ENCODE measurements at places on chromosomes 7 and 10.

DNA sequence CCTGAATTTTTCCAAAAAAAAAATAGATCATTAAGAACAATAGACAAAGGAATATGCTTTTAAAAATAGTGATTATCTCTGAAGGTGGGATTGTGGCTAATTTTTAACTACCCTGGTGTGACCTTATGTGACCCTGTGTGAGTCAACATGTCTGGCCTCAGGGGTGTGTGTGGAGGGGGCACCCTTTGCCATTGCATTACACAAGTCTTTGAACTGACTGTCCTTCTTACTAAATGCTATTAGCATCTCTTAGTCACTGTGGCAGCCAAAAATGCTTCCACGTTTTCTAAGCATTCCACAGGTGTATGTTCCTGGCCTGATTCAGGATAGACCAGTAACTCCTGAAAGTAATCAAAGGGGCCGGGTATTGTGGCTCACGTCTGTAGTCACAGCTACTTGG is 175.4 kb downstream of the MGMT start:
- DNase-seq, result no peak

DNA sequence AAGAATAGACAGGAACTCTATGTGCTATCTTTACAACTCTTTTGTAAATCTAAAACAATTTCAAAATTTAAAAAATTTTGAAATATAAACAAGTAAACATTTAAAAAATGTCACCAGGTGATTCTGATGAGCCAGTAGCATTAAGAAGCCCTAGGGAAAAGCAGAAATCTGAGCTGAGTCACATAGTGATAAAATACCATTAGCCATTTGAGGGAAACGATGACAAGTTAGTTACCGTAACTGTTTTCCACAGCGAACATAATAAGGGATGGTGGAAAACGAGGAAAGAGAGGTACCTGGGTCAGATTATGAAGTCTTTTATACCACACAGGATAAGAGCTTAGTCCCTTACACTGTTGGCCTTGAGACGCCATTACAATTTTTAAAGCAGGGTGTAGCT is 55.5 kb downstream of the PRR15 start:
- DNase-seq, result no peak

DNA sequence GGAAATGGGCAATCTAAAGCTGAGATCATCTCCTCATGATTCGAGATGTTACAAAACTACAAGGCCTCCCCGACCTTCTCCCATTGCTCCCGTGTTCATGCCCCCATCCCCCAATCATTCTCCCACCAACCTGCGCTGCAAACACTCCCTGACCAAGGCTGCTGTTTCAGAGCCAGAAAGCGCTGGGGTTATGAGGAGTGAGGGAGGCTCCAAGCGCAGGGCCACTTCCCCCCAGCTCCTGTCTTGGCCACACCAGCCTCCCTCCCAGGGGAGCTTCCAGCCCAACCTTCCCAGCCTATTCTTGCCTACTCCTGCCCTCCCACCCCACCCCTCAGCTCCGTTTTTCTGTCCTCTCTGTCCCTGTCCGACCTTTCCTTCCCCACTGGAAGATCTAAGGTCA is 14.7 kb upstream of the NODAL start:
- no peak for DNase-seq

- DNase-seq, result no peak
These were observed 36.5 kb upstream of the ECHDC3 start for GRCh38 chr10:11705722-11706121.

GRCh38 chr10:91589015-91589657 is 43.7 kb downstream of the PPP1R3C start:
- DNase-seq, result peak; percentile 57

- DNase-seq, result no peak
These were observed 103.1 kb downstream of the GSAP start for GRCh38 chr7:77313085-77313484.

GRCh38 chr10:14017467-14017866 is 313.3 kb downstream of the FRMD4A start:
- no peak for DNase-seq

GRCh38 chr7:29345590-29345989 is 151.0 kb downstream of the CHN2 start:
- DNase-seq, result no peak

GRCh38 chr10:62352356-62352970 is 21.7 kb upstream of the ZNF365 start:
- no peak for DNase-seq

DNA sequence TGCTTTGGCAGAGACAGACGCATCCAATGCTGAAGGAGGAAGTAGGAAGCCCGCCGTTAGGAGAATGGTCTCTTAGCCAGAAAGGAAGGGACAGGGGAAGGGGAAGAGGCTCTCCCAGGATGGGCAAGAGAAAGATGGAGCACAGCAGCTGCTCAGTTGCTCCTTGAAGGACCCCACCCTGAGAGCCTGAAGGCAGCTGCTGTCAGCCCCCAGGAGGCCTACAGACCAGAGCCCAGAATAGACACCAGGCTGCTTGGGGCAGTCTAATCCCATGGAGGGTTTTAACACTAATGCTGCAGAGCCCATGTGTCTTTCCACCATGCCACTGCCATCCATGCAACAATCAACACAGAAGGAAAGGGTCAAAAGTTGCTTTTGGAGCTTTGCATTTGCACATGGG is 3.5 kb upstream of the C7orf33 start:
- DNase-seq, result no peak

DNA sequence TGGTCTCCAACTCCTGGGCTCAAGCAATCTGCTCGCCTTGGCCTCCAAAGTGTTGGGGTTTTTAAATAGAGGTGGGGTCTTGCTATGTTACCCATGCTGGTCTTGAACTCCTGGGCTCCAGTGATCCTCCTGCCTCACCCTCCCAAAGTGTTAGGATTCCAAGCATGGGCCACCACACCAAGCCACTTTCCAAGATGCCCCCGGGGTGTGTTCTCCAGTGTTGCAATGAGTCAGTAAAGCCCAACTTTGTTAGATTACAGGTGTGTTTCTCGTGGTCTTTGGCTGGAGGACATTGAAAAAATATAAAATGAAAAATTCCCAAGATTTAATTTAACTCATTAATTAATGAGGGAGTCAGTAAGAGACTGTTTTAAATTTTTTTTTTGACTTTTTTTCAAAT is 29.2 kb downstream of the TACR2 start:
- DNase-seq, result no peak

- no peak for DNase-seq
These were observed 11.9 kb downstream of the RGR start for GRCh38 chr10:84256510-84257342.

GRCh38 chr10:78973901-78974616 is 94.7 kb upstream of the ZMIZ1 start:
- DNase-seq, result peak; percentile 74

DNA sequence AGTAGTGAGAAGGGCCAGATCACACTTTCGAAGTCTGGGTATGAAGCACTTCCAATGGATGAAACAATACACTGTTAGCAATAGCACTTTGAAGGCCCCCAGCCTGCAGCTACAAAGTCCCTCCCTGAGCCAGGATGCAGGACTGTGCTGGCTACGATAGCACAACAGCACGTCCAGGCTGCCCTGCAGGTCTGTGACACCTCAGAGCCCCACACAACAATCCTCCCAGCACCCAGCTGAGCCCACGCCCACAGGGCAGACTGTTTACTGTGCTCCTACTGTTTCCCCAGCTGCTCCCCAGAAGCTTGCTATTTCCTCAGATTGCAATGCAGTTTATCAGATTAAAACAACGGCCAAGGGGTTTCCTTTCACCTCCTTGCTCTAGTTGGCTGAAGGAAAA is 71.4 kb downstream of the HTR5A start:
- no peak for DNase-seq

GRCh38 chr10:101567165-101568006 is 20.7 kb downstream of the POLL start:
- DNase-seq, result no peak

DNA sequence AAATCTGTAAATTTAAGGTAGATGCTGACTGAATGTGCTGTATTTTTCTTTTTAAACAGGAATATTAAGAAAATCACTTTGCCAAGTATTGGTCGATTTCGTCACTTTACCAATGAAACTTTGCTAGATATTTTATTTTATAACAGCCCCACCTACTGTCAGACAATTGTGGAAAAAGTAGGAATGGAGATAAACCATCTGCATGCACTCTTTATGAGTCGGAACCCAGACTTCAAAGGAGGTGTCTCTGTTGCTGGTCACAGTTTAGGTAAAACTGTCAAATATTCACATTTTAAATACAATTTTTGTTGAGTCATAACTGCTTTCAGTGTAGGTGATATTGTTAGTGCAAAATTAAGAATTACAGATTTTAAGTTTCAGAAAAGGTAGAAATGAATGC is 25.2 kb downstream of the SEC23IP start:
- DNase-seq, result no peak

DNA sequence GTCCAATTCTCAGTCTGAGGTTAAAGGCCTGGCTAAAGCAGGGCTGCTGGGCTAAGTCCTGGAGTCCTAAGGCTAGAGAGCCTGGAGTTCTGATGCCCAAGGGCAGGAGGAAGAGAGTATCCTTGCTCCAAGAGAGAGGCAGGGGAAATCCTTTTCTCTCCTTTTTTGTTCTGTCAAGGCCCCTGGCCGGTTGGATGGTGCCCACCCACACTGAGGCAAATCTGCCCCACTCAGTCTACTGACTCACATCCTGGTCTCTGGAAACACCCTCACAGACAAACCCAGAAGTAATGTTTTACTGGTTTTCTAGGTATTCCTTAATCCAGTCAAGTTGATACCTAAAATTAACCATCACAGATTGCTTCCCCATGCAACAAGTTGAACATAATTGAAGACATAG is 23.0 kb downstream of the ZNF518A start:
- no peak for DNase-seq

- peak; percentile 67 for DNase-seq
These were observed 91.8 kb downstream of the CREM start for GRCh38 chr10:35218339-35218955.

GRCh38 chr10:19119191-19119590 is 70.6 kb downstream of the MALRD1 start:
- no peak for DNase-seq

DNA sequence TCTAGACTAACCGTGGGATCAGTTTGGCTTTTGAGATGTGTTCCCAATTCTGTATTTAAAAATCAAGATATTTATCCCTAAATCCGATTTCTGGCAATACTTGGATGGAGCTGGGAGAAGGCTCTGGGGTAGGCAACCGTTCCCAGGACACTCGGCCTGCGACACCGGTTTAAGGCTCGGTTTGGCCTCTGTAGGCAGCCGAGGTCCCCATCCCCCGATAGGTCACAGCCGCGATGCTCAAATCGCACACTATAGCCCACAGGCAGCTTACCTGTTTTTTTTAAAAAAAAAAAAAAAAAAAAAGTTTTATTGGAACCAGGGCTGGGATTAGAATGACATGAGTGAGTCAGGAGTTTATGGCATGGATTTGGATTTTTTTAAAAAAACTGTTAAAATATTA is 729 bp upstream of the TAF3 start:
- no peak for DNase-seq

DNA sequence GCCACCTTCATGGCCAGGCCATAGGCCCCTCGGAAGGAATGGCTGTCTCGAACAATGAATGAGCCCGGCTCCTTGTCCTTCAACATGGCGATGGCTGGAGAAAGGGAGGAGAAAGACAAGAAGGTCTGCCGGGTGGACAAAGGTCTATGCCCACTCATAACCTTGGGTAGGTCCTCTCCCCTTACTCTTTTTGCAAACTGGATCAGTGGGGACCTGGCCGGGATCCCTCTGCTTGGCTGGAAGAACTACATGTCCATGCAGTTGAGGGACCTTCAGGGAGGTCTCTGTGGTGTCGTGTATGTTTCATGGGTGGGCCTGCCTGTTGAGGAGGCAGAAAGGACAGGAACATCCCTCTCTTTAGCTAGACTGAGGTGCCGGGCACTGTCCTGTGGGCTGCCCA is 284.8 kb downstream of the TNS3 start:
- no peak for DNase-seq

DNA sequence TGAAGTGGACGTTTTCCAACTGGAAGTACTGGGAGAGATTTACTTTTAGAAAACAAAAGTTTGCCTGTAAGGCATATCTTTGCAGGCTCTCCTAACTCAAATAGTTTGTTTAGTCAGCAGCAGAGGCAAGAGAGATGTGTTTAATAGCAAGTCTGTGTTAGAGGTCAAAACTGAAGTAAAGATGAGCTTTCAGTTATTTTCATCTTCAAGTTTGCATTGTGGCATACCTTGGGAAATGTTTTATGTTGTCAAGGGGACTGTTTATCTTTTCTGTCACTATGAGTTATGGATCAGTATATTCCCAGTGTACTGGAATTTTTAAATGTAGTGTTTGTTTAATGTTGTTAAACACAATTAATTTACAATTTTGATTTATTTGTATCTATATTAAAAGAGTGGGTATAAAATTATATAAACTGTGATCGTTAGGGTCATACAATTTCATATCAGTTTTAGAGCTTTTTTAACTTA is 169.7 kb upstream of the PPP1R3A start:
- no peak for DNase-seq

- DNase-seq, result no peak
These were observed 20.1 kb upstream of the SMNDC1 start for GRCh38 chr10:110324805-110325280.

GRCh38 chr7:106139265-106140251 is 27.4 kb upstream of the SYPL1 start:
- no peak for DNase-seq

DNA sequence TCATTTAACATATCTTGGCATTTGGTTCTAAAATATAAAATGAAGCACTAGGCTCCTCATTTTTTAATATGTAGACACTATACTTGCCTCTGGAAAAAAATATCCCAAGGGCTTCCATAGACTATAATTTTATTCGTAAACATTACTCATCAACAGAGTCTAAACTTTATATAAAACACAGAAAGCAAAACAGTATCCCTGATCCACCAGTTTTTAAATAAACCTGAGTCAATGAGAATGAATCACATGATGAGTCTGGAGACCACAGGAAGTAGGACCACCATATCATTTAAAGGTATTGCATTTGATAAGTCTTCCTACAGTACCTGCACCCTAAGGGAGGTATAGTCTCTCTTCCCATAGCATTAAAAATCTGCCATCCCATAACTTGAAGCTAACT is 228.0 kb downstream of the DGKI start:
- DNase-seq, result no peak

GRCh38 chr10:88437411-88437810 is 145.7 kb downstream of the RNLS start:
- no peak for DNase-seq

Data from NCI-H446 treated with DMSO at 0.1 percent for 48 hours (cell line).